ENCODE measurements at places on chromosomes 11 and 22. TPM values are rescaled to one million over a fixed set of nuclear protein-coding genes. Genes with fewer than 3 reads are reported as not detected.

The DTX4 gene
- polyA plus RNA-seq, result 0.65 TPM

The SLC15A3 gene
- 7.8 TPM for polyA plus RNA-seq

The MFRP gene
- polyA plus RNA-seq, result 0.01 TPM

The APOA4 gene
- polyA plus RNA-seq, result not detected

Data from psoas muscle (tissue), 8 donors.